H54 (cell line): ENCODE measurements at places on chromosomes 11 and 22.

DNA sequence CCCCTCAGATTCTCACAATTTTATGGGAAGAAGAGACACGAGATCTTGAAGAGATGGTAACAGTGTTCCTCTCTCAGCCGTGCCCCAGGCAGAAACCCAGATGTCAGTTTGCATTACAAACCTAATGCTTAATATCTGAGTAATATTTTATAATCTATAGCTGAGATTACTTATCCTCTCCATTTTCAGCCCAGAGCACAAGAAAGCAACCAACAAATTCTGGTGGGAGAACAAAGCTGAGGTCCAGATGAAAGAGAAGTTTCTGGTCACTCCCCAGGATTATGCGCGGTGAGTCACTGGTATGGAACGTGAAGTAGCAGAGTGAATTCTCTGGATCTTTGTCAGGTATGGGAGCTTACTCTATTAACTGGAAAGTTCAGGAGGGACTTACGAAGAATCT, 884 bp downstream of the CENATAC start:
- peak; percentile 54 for DNase-seq

GRCh38 chr11:80362563-80363340, 921.9 kb upstream of the TENM4 start:
- no peak for DNase-seq

GRCh38 chr11:121070951-121071845, 29.8 kb upstream of the TECTA start:
- no peak for DNase-seq

DNA sequence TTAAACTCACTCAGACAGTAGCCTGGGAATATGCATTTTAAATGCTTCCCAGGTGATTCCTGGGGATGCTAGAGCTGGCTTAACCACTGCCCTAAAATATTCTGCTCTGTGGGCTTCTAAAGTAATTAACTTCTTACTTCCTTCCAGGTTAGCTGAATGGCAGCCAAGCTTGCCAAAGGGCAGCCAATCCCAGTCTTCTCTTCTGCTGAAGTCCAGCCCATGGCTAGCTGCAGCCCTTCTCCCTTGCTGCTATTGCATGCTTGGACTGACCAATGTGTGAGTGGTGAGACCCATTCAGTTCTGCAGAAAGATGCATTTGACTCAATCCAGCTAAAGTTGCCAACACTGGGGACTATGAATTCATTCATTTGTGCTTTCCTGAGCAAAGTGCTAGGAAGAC, 411.9 kb downstream of the SOX6 start:
- no peak for DNase-seq

DNA sequence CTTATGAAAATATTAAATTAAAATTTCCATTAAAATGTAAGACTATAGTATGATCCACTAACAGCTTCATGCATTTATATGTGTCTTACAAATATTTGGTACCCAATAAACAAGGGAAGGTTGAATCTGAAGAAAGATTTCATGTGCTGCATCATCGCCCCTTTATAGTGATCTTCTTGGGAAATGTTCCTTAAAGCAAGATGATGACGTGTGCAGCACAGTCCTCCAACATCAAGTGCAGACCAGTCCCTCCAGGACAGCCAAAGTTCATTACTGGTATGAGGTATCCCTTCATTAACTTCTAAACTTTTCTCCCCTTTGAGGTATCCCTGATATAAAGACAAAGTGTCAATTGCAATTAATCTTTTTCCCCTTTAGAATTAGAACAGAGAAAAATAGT, 567.0 kb downstream of the METTL15 start:
- DNase-seq = no peak

DNA sequence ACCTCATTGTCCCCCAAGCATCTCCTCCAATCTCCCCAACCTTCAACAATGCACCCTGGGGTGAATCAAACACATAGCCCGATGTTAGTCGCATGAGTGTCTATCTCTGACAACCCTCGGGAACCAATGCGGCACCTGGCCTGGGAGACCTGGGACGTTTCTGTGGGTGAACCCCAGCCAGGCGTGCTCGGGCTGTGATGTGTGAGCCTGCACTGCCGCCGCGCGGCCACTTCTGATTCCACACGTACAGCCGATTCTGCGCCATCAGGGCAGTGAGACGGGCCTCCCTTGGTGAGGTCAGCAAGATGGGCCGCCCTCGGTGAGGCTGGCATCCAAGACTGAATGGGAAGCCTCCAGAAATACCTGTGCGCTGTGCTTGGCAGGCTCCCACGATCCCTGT, 5.2 kb upstream of the H19 start:
- DNase-seq = no peak

- DNase-seq = no peak
These were observed 28.2 kb downstream of the IGHMBP2 start for GRCh38 chr11:68931911-68932310.

- DNase-seq = no peak
These were observed 125.5 kb upstream of the NCAM1 start for GRCh38 chr11:112835591-112836255.

DNA sequence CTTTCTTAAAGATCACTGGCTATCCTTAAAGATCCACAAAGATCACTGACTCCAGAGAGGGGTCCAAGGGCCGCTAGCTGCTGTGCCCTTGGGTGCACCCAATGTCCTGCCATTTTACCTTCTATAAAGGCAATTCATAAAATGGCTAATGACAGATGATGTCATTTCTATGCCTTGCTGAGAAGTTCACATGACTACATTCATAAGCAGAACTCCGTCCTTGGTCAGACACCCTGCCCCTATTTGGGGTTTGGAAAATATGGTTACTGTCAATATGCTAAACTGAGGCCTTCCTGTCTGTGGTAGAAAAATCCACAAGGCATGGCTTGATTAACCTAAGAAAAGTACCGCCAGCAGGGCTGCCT, 60.9 kb upstream of the BMAL1 start:
- no peak for DNase-seq
